ENCODE measurements at places on chromosomes 2 and 18. TPM values are rescaled to one million over a fixed set of nuclear protein-coding genes. Genes with fewer than 3 reads are reported as not detected.

DNA sequence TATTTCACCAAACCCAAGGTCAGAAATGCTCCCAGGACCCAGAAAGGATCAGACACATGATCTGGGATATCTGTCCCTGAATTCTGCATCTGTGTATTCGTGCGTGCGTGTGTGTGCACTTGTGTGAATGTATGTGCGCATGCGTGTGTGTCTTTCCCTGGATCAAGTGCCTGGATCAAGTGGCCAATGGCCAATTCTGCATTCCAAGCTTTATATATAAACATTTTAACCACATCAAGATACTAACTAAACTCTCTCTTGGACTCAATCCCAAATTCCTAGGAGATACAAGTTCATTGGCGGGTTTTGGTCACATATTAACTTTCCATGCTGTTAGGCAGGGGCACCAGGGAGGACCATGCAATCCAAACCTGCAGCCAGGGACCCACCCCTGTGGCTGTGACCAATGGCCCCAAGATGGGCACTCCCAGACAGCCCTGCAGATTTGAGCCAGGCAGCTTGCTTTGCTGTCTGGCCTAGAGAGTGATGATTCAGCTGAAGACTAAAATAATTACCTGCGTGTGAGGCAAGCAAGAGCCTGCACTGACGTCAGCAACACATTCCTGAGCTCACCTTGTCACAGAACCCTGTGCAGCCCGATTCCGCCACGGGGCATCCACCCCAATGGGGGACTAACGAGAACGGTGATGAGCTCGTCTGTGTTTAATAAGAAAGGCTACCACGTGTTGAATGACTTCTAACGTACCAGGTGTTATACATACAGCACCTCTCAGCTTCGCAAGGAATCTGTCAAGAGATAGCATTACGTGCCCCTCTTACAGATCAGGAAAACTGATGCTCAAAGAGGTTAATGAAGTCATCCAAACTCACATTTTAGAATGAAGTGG lies 45.3 kb upstream of the ROCK2 start:
- peak; percentile 95 for DNase-seq

- no peak for DNase-seq
Measured at GRCh38 chr2:201699416-201699815, 972 bp upstream of the MPP4 start.

- no peak for DNase-seq
Measured at GRCh38 chr2:29663268-29663667, 258.1 kb downstream of the ALK start.

The KIF1A gene
- polyA plus RNA-seq = not detected
